ENCODE measurements at places on chromosomes 5 and 9.

- DNase-seq: peak; percentile 48
These were observed 572 bp downstream of the NR4A3 start for GRCh38 chr9:99822109-99822805.

GRCh38 chr5:164532235-164532900, 1026.9 kb downstream of the MAT2B start:
- peak; percentile 7 for DNase-seq

- no peak for DNase-seq
These were observed 21.5 kb downstream of the SERINC5 start for GRCh38 chr5:80234116-80234948.

DNA sequence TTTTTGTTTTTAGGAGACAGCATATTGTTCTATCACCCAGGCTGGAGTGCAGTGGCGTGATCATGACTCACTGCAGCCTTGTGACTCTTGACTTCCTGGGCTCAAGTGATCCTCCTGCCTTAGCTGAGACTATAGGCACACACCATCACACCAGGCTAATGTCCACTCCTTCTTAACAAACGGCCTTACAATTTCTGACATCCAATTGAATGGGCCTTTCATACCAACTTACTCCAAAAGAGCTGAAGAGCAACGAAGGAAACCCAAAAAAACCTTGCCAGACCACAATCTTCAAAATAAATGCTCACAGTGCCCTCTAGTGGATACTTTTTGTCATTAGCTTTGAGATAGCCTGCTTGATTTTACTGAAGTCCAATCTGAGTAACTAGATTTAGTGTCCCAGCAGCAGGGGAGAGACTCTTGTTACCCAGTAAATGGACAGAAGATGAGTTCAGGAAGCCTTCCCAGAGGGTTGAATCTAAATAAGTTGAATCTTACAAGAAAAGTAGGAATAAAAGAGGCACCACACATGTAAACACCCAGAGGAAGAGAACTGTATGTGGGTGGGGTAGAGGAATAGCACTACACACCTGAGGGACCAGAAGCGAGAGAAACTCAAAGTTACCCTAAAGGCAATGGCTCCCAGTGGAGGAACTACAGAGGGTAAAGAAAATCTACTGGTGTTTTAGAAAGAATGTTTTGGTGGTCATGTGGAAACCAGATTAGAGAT, 9.3 kb downstream of the ZNF622 start:
- peak; percentile 66 for DNase-seq

GRCh38 chr5:77640589-77641396, 2.3 kb upstream of the OTP start:
- no peak for DNase-seq

Data from fibroblast of upper back skin (primary cell).